ENCODE measurements at places on chromosomes 1 and 21.

DNA sequence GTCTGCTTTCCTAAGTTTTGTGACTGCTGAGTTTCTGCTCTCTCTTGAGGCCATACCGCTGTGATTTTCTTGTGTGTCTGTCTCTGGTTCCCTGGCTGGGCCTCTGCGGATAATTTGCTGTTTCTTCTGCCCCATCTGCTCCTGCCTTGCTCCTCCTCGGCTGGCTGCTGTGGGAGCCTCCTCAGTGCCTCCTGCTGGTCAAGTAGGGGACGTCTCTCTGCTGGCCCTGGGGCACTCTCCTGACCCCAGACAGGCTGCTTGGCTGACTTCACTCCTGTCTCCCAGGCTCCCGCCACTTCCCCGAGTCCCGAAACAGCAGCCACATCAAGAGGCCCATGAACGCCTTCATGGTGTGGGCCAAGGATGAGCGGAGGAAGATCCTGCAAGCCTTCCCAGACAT, 28.5 kb downstream of the ETNK2 start:
- peak; percentile 25 for DNase-seq

- no peak for DNase-seq
Observed at GRCh38 chr1:39048745-39049370, 22.7 kb downstream of the NDUFS5 start.

DNA sequence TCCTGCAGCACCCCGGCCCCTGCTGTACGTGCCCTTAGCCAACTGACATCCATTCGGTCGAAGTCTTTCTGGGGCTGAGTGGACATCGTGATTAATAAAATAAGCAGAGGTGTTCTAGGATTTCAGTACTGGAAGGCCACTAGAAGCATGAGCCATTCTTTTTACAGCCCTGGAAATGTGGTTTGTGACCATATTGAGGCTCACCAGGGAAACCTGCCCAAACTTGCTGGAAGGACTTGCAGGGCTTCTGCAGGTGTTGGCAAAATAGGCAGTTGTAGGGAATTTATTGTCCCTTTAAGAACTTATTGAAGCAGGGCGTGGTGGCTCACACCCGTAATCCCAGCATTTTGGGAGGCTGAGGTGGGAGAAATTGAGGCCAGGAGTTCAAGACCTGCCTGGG, 80.8 kb downstream of the DOP1B start:
- no peak for DNase-seq

GRCh38 chr1:4769516-4770280, 115.3 kb downstream of the AJAP1 start:
- no peak for DNase-seq

GRCh38 chr1:227828786-227829185, 13.3 kb downstream of the PRSS38 start:
- no peak for DNase-seq

DNA sequence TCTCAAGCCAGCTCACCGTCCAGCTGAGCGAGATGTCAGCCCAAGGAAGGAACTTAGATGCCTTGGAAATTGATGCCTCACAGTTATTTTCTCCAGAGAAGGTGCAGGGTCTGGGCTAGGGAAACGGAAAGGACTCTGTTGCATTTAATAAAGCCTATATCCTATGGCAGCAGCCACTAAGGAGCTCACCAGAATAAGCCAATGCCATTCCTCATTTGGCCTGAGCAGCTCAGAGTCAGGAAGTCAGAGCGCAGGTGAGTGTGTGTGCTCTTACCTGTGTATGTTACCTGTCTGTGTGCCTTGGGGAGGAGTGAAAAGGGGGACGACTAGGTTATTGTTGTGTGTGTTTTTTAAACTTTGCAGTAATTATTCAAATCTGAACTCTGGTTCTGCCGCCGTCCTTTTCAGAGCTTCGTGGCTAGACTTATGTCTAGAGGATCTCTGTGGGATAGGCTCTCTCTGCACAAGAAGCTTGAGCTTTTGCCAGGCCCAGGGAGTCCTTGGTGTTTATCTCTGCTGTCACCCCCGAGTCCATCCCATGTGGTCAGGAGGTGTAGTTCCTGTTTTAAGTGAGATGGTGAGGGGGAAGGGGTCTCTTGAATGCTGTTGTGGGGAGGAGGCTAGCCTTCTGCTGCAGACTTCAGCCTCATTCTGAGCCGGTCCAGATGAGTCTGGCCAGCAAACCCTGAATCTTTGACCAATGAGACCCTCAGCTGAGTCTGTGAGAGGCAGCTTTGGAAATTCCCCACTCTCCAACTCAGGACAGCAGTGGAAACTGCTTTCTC, 2.4 kb downstream of the TMCC2 start:
- no peak for DNase-seq

GRCh38 chr1:230705289-230706019, 8.5 kb downstream of the AGT start:
- DNase-seq = no peak

DNA sequence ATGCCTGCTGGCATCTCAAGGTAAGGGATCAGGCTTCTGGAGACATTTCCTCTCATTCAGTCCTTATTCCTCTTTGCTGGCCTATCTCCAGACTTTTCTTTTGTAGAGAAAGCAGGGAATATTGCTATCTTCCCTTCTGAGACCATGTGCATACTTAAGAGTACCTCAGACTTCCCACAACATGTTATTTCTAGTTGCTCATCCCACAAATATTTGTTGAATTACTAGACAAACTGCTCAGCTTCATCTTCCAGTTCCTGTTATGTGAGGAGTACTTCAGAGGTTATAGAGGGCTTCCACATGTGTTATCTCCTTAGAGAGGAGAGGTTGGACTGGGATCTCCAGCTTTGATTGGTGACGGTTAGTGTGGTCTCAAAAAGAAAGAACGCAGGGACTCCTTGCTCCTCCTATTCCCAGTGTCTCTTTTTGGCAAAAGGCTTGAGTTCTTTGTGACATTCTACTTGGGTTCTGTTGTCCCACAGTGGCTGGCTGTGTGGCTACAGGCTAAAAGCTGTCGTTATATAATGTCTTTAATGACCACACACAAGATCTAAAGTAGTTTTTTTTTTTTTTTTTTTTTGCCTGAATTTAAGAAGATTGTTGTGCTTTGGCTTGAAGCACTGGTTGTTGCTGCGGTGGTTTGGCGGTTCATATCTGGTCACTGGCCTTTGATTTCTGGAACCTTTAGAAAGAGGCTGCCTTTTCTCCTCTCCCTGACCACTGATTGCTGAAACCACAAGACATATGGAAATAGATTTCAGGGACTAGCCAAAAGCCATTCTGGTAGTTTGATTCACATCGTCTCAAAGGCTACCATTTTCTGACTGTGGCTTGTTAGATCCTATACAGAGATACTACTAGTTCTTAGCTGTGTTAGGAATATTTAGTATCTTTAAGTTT, 78.7 kb downstream of the FGGY start:
- DNase-seq = no peak

DNA sequence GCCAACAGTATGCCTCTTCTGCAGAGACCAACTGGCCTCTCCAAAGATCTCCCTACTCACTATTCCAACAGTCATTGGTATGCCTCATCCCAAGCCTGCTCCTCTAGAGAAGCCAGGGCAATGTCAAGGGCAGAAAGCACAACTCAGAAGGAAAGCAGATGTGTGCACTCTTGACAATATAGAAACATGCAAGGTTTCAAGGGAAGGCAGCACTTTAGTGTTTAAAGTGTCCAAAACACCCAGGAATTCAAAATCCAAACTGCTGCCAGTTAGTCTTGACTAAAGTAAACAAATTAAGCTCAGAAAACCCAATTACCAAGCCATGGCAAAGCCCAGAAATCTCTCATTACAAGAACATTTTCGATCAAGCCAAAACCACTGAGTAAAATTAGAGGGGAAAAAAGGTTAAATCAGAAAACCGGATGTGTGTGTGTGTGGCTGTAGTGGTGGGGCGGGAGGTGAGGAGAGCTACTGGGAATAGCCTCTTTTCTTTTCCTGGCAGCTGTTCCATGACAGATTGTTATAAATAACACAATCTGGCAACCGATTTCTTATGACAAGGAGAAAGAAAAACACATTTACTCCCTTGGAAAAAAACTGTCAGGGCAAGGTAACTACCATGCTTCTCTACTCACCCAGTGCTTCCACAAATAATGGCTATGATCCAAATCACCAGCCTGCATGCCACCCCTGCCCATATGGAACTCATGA, 39.2 kb downstream of the EIF2B3 start:
- no peak for DNase-seq

DNA sequence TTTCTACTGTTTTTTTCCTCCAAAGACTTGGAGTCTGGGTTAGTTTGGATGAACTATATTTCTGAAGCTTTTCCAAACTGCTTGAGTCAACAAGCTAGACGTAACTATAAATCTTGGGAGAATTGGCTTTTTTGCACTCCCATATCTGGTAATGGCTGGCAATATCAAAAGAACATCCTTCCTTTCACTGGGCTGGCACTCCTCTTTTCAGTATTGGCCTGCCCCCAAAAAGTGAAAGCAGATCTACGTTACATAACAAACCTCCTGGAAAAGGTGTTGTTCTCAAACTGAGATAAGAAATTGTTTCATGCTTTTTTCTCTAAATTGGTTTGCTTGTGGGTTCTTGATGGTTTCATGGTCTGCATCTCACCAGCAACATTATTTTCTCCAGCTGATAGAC, 499.3 kb downstream of the NEGR1 start:
- no peak for DNase-seq

- DNase-seq = no peak
Observed at GRCh38 chr1:37439349-37439995, 34.9 kb upstream of the ZC3H12A start.

DNA sequence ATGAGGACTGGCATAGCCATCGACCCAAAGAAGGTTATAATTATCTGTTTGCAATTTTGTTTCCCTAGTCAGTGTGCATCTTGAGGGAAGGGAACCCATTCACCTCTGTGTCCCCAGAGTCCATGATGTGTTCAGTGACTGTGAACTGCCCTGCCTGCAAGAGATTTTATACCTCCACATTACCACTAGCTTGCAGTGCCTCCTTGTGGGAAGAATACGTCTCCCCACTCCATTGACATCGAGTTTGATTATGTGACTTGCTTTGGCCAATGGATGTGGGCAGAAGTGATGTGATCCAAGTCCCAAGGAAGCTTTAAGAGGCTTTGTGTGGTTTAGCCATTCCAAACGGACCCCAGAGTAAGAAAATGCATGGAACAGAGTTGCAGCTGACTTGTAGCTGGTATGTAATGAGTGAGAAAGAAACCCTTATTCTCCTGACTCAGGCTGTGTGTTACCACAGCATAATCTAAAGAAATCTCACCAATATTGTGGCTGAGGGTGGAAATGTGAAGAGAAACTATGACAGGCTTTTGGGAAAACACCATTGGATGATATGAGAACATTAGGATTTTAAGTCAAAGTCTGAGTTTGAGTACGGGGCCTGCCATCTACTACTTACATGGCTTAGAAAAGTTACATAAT, 47.8 kb upstream of the NRDC start:
- no peak for DNase-seq

Measured in stimulated activated CD4-positive, alpha-beta T cell treated with anti-CD3 and anti-CD28 coated beads, Interleukin-15, amount 100 ng/mL, for 24 hours (primary cell).